Activated CD8-positive, alpha-beta T cell treated with anti-CD3 and anti-CD28 coated beads for 36 hours (primary cell): ENCODE measurements at places on chromosomes 1 and 21. TPM values are rescaled to one million over a fixed set of nuclear protein-coding genes. Genes with fewer than 3 reads are reported as not detected.
A peak's percentile ranks its signal among the peaks of the same experiment; 100 is the strongest.

DNA sequence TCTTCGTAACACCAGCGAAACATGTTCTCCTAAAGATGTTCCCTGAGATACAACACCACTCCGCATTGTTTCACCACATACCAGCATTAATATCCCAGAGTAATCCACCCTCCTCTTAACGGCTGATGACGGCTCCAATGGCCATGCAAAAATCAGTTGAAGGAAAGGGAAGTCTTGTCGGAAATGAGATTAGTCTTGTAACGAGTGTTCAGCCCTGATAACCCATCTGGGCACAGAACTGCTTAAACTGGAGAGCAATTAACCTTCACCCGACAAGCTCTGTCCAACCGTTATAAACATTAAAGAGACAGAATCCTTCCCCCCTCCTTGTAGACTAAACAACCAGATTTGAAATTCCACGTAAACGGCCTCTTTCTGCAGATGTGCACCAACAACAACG lies 21.9 kb downstream of the ERG start:
- DNase-seq: no peak

Gene SLAMF7
- 93.5 TPM for total RNA-seq

GRCh38 chr1:244913806-244914205 lies 49.5 kb upstream of the HNRNPU start:
- DNase-seq: no peak

- no peak for DNase-seq
Measured at GRCh38 chr1:75124510-75124909, 9.7 kb upstream of the LHX8 start.

GRCh38 chr1:173122958-173123852 lies 72.5 kb upstream of the TNFSF18 start:
- no peak for DNase-seq

GRCh38 chr1:187759825-187760333 lies 931.1 kb downstream of the PLA2G4A start:
- no peak for DNase-seq

Gene HES4
- total RNA-seq: 9.0 TPM

Gene UBL4B
- not detected for total RNA-seq

DNA sequence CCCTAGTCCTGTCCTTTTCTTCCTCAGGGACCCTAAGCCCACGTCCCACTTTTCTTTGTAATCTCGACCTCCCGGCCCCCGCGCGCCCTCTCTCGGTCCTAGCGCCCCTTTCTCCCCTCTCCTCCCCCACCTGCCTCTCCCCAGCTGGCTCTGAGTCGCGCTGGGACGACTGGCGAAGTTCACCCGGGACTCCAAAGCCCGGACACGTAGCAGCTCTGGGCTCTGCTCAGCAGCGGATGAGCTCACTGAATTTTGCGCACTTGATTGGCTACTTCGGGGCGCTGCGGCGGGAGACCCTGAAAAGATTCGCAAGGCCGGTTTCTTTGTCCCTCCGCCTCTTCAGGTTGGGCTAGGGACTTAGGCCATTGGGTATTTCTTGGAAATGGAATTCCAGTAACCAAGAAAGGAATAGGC lies 16.3 kb upstream of the ACKR1 start:
- peak; percentile 27 for DNase-seq

- DNase-seq: no peak
Measured at GRCh38 chr1:159946242-159947187, 1.1 kb upstream of the IGSF9 start.

Gene MLLT11
- total RNA-seq: 4.2 TPM

GRCh38 chr1:25847929-25848328 lies 11.3 kb downstream of the AUNIP start:
- no peak for DNase-seq
